ENCODE measurements at places on chromosomes 12 and 14.

DNA sequence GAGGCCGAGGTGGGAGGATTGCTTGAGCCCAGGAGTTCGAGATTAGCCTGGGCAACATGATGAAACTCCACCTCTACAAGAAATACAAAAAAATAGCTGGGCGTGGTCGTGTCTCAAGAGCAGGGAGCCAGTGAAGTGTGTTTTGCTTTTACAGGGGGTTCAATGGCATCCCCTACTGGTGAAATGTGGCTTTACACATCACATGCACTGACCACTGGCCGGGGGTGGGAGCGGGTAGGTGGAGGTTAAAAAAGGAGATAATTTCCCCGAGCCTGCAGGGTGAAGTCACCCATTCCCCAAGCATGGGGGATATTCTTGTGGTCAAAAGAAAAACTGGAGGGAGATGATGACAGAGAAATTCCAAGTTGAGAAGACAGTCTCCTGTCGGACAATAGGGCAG is 63.6 kb upstream of the PWP1 start:
- no peak for DNase-seq

GRCh38 chr14:90727082-90727481 is 89.1 kb downstream of the TTC7B start:
- DNase-seq: no peak

- no peak for DNase-seq
Measured at GRCh38 chr14:29757188-29757680, 170.4 kb downstream of the PRKD1 start.

DNA sequence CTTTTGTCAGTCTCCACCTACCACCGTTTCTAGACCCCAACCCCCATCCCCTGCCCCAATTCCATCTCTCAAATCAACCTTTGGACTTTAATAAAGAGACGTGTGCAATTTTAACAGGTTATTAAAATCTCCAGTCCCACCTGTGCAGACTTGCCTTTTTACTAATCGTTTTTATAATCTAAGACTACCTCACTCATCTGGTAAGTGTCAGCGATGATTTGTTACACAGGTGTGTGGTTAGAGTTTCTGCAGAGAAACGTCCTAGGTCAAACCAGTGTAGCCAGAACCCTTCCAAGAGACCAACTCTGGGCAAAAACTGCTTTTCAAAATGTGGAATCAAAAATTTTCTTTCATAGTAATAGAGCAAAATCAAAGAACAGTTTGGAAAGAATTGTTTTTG is 60.4 kb upstream of the PELI2 start:
- no peak for DNase-seq

Data from CD4-positive, alpha-beta T cell treated with Interferon alpha-2 for 1 hour (primary cell).